ENCODE measurements at places on chromosomes 16 and 17.
A peak's percentile ranks its signal among the peaks of the same experiment; 100 is the strongest.

DNA sequence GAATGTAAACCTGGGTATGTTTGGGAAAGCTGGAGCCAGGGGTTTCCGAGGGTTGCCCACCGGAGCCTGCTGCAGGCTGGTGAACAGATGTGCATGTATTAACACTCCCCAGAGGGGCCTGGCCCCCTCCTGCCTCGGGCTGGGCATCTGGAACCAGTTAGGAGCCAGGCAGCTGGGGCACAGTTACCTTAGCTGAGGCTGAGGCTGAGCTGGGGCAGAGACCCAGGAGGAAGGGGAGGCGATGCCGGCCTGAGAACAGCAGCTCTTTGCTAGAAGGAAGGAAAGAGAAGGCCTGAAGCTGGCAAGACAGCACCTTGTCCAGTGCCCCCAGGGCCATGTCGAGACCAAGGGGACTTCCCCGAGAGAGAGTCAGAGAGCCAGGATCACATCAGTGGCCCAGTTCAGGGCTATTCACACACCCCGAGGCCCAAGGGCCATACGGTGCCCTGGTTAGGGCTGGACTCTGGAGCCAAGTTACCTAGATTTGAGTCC lies 65.8 kb downstream of the RMI2 start:
- H3K4me3 ChIP-seq, result no peak overlapping the region
- no peak for DNase-seq
- H3K27me3 ChIP-seq, result no peaks in the 10 kb centered on the region
- no peak overlapping the region for H3K27ac ChIP-seq

- H3K27me3 ChIP-seq, result no peaks in the 10 kb centered on the region
- no peaks in the 10 kb centered on the region for H3K4me1 ChIP-seq
- DNase-seq, result peak; percentile 82
- H3K27ac ChIP-seq, result no peak overlapping the region
- H3K4me3 ChIP-seq, result no peak overlapping the region
These were observed 23.6 kb upstream of the FZD2 start for GRCh38 chr17:44533533-44534246.

DNA sequence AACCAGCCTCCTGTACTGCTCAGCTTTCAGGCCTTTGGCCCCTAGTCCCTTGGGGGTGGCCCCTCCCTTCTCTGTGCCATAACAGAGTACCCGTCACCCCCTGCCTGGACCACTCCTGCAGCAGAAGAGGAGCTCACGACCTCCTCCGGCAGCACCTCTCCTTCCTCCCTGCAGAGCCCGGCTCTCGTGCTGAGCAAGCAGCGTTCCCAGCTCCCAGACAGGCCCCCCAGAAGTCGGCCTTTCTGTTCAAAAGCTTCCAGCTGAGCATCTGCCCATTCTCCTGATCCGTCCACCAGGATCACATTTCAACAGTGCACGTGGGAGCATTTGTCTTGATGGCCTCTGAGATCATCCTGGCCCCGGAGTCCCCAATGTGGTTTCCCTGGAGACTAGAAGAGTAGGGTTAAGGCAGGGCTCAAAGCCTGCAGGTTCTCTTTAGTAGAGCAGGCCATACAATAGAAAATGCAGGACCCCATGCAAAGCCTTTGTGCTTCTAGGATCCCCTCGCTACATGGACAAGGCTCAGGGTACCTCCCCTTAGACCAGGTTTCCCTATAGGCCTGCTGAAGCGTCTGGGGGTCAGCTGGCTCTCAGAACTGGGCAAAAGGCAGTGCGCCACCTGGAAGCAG lies 35.6 kb downstream of the NLRC3 start:
- H3K4me1 ChIP-seq, result no peaks in the 10 kb centered on the region
- H3K4me3 ChIP-seq, result no peak overlapping the region
- no peaks in the 10 kb centered on the region for H3K36me3 ChIP-seq
- H3K27me3 ChIP-seq, result no peaks in the 10 kb centered on the region
- no peak overlapping the region for H3K27ac ChIP-seq

- H3K36me3 ChIP-seq, result no peaks in the 10 kb centered on the region
- no peaks in the 10 kb centered on the region for H3K4me1 ChIP-seq
- H3K27me3 ChIP-seq, result no peaks in the 10 kb centered on the region
- no peak overlapping the region for H3K27ac ChIP-seq
These were observed 941.5 kb upstream of the EEF2KMT start for GRCh38 chr16:6038941-6039645.

DNA sequence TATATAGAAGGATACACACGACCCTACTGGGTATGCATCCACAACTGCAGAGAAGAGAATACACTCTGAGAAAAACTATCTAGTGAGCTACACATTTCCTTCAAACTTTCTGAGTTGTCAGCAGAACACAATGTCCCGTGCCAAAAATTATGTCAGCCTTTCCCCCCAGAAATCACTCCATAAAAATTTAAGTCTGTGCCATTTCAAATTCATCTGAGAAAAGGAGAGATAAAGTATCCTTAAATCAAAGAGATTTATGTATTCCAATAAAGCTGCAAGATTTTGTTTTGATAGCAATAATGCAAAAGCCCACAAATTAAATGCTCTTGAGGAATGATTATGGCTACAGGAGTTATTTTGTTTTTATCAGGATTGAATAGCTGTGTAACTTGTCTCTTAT lies 760.1 kb downstream of the CDH11 start:
- DNase-seq, result no peak
- no peak overlapping the region for H3K4me3 ChIP-seq
- H3K27ac ChIP-seq, result no peak overlapping the region
- H3K27me3 ChIP-seq, result no peaks in the 10 kb centered on the region

DNA sequence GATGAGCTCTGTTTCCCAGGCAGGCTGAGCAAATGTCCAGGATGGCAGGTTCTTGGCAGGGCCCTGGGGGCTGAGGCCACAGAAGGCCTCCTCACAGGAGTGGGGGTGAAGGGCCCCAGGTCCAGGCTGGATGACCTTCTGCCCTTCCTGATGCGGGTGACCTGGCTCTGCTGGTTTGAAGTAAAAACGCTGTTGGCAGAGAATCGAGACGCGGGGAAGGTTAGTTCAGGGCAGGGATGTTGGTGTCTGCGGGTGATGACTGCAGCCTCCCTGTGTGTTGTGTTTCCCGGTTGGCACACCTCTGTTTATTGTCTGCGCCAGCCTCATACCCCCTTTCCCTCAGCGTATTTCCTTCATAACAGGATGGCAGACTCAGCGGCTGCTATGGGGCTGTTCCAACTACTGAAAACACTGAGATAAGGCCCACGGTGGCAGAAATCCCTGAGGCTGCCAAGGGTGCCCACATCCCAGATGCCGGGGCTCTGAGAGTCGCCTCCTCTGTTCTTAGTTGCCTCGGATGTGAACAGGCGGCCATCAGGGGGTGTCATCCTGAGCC lies 104.6 kb downstream of the METRNL start:
- DNase-seq, result no peak
- H3K36me3 ChIP-seq, result no peaks in the 10 kb centered on the region
- no peaks in the 10 kb centered on the region for H3K4me1 ChIP-seq
- H3K4me3 ChIP-seq, result no peak overlapping the region
- no peak overlapping the region for H3K27ac ChIP-seq

- no peaks in the 10 kb centered on the region for H3K36me3 ChIP-seq
- DNase-seq, result no peak
- no peaks in the 10 kb centered on the region for H3K27me3 ChIP-seq
- H3K4me3 ChIP-seq, result no peak overlapping the region
These were observed 28.9 kb upstream of the BCAR1 start for GRCh38 chr16:75280331-75280804.

GRCh38 chr16:67525176-67525860 lies 3.3 kb upstream of the RIPOR1 start:
- no peak overlapping the region for H3K4me3 ChIP-seq
- no peaks in the 10 kb centered on the region for H3K36me3 ChIP-seq

GRCh38 chr17:73422121-73422520 lies 110.3 kb upstream of the CDC42EP4 start:
- H3K4me3 ChIP-seq, result no peak overlapping the region
- no peaks in the 10 kb centered on the region for H3K36me3 ChIP-seq
- H3K4me1 ChIP-seq, result no peaks in the 10 kb centered on the region
- DNase-seq, result no peak
- no peak overlapping the region for H3K27ac ChIP-seq
- H3K27me3 ChIP-seq, result no peaks in the 10 kb centered on the region

DNA sequence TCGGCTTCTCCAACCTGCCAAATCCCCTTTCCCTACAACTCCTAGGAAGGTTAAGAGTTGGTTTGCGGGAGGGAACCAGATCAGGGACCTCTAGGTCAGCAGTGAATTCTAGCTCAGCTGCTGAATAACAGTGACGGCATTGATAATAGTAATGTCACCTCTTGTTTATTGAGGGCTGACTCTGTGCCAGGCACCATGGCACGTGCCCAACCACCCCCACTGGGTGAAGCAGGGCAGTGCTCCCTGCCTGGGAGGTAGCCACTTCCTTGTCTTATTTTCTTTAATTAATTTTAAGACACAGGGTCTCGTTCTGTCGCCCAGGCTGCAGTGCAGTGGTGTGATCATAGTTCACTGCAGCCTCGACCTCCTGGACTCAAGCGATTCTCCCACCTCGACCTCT lies 5.5 kb upstream of the PPL start:
- H3K27ac ChIP-seq, result peak overlapping the region; percentile 41
- H3K4me1 ChIP-seq, result peaks cover 4% of the 10 kb centered on the region
- no peaks in the 10 kb centered on the region for H3K36me3 ChIP-seq
- no peak overlapping the region for H3K4me3 ChIP-seq

GRCh38 chr17:41666708-41667279 lies 21.9 kb upstream of the EIF1 start:
- no peaks in the 10 kb centered on the region for H3K36me3 ChIP-seq
- H3K27me3 ChIP-seq, result no peaks in the 10 kb centered on the region
- peak; percentile 67 for DNase-seq
- peaks cover 7% of the 10 kb centered on the region for H3K4me1 ChIP-seq
- H3K27ac ChIP-seq, result peak overlapping the region; percentile 81

DNA sequence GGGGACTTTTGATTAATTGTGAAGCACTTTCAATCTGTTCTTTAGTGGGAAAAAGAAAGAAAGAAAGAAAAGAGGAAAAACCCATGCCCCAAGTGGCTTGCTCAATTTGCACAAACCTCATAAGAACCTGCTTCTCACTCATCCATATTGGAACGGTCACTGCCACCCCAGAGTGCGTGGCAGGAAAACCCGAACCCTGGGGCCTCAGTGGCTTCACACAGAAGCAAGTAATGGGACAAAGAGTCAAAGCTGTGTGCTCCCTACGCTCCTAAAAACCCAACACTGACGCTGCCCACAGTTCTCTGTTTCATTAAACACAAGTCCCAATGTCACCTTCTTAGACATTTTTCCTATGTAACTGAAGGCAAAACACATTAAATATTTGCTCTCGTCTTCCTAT lies 1.2 kb downstream of the SLC6A4 start:
- H3K36me3 ChIP-seq, result no peaks in the 10 kb centered on the region
- peaks cover 3% of the 10 kb centered on the region for H3K4me1 ChIP-seq
- no peak overlapping the region for H3K27ac ChIP-seq
- no peak overlapping the region for H3K4me3 ChIP-seq

DNA sequence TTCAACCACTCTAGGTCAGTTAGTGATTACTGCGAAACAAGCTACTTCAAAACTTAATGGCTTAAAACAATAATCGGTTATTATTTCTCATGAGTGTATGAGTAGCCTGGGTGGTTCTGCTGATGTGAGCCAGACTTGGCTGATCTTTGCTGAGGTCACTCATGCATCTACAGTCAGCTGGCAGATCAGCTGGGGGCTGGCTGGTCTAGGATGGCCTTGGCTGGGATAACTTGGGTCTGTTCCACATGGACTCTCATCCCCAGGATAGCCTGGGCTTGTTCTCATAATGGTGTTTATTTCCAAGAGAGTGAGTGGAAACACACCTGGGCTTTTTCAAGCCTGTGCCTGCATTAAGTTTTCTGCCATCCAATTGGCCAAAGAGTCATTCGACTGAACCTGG lies 13.0 kb downstream of the CCDC182 start:
- no peak overlapping the region for H3K4me3 ChIP-seq
- no peak for DNase-seq
- H3K27ac ChIP-seq, result no peak overlapping the region
- no peaks in the 10 kb centered on the region for H3K27me3 ChIP-seq
- H3K4me1 ChIP-seq, result no peaks in the 10 kb centered on the region
- no peaks in the 10 kb centered on the region for H3K36me3 ChIP-seq

GRCh38 chr17:81631482-81631881 lies 5.4 kb downstream of the NPLOC4 start:
- peaks cover 5% of the 10 kb centered on the region for H3K4me1 ChIP-seq
- no peak overlapping the region for H3K27ac ChIP-seq
- H3K4me3 ChIP-seq, result no peak overlapping the region
- DNase-seq, result no peak

GRCh38 chr17:61409301-61410112 lies 9.9 kb downstream of the TBX2 start:
- H3K36me3 ChIP-seq, result no peaks in the 10 kb centered on the region
- no peaks in the 10 kb centered on the region for H3K4me1 ChIP-seq
- peak; percentile 56 for DNase-seq
- H3K4me3 ChIP-seq, result peak overlapping the region; percentile 55
- H3K27ac ChIP-seq, result peak overlapping the region; percentile 98
- peaks cover 3% of the 10 kb centered on the region for H3K27me3 ChIP-seq

- H3K4me1 ChIP-seq, result peaks cover 57% of the 10 kb centered on the region
- H3K4me3 ChIP-seq, result no peak overlapping the region
- H3K36me3 ChIP-seq, result no peaks in the 10 kb centered on the region
- H3K27me3 ChIP-seq, result no peaks in the 10 kb centered on the region
- peak overlapping the region; percentile 96 for H3K27ac ChIP-seq
These were observed 29.9 kb downstream of the BAIAP2 start for GRCh38 chr17:81064678-81065475.

- no peaks in the 10 kb centered on the region for H3K27me3 ChIP-seq
- H3K27ac ChIP-seq, result no peak overlapping the region
- H3K4me1 ChIP-seq, result peaks cover 3% of the 10 kb centered on the region
- H3K4me3 ChIP-seq, result no peak overlapping the region
These were observed 4.5 kb downstream of the RIPOR1 start for GRCh38 chr16:67533024-67533560.

- no peak overlapping the region for H3K4me3 ChIP-seq
- DNase-seq, result no peak
- H3K27me3 ChIP-seq, result no peaks in the 10 kb centered on the region
- H3K4me1 ChIP-seq, result no peaks in the 10 kb centered on the region
These were observed 254.6 kb downstream of the HS3ST3A1 start for GRCh38 chr17:13346996-13347762.

DNA sequence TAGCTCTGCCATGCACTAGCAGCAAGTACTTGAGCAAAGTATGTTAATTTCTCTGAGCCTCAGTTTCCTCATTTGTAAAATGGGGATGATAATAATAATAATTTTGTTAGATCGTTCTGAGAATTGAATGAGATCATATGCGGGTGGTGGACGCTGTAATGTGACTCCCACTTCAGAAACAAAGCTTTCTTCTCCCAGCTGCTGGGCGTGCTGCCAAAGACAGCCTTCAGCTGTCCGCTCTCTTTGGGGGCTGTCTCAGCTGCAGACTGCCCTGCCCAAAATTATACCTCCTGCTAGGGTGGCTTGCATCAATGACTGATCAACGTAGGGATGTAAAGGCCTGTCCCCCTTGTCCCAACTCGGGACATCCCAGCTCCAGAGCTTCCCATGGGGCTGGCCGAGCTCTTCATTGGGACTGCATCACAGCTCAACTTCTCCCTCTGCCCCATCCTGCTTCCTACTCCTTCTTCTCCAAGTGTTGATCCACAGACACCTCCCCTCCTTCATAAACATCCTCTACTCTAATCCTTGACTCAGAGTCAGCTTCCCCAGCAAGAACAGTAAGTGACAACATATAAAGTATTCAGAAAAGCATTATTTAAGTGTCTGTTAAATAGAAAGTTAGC lies 30.7 kb upstream of the CDH5 start:
- no peaks in the 10 kb centered on the region for H3K36me3 ChIP-seq
- no peaks in the 10 kb centered on the region for H3K4me1 ChIP-seq
- no peaks in the 10 kb centered on the region for H3K27me3 ChIP-seq
- no peak overlapping the region for H3K4me3 ChIP-seq
- DNase-seq, result no peak

Measured in prostate gland (tissue), 2 donors.